ENCODE measurements at places on chromosomes 1 and 21.

GRCh38 chr1:61222240-61222639, 139.9 kb downstream of the NFIA start:
- DNase-seq = no peak

DNA sequence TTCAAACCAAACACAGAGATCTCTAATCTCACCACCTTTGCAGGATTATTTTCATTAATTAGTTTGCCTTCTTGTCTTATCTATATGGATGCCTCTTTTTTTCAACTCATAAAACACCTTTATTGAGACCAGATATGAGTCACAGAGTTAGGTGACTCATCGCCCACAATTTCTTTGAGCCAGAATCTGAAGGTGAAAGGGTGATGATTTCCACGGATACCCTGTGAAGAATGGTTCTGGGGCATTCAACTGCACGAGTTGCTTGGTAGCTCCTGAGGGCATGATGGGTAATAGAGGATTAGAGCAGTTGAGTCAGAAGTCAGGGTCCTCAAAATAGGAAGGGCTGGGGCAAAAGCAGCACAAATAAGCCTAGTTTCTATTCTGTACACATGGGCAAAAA, 128.2 kb downstream of the TBX19 start:
- DNase-seq = peak; percentile 9

DNA sequence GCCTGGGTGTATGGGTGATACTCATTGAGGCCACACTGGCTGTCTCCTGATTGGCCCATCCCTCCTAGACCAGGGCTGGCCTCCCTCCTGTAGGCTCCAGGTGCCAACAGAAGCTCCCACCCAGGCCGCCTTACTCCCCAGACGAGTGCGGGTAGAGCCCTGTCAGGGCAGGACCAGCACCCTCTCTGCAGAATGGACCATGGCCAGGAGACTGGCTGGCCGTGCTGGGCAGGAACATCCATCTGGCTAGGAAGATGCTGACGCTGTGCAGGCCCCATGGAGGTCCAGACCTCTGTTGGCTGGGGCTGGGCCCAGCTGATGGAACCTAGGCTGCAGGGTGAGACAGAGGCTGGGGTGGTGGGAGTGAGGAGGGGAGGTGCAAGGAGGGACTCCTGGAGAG, 25.0 kb upstream of the EPB41 start:
- no peak for DNase-seq

GRCh38 chr21:38567335-38567969, 69.2 kb upstream of the ERG start:
- DNase-seq = no peak

DNA sequence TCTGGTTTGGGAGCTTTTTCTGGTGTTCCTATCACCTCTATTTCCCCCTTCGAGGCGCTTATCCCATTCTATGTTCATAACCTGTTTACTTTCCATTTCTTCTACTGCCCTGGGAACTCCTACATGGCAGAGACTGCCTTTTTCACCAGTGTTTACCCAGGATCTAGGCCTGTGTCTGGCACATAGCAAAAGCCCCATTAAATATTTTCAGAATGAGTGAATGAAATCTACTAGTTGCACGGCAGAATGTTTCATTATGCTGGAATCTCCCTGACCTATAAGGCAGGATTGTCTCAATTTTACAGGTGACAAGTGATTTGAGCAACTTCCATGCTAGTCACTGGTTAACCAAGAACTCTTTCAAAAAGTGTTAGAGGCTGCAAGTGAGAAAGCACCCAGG, 70.1 kb downstream of the PGM1 start:
- no peak for DNase-seq

DNA sequence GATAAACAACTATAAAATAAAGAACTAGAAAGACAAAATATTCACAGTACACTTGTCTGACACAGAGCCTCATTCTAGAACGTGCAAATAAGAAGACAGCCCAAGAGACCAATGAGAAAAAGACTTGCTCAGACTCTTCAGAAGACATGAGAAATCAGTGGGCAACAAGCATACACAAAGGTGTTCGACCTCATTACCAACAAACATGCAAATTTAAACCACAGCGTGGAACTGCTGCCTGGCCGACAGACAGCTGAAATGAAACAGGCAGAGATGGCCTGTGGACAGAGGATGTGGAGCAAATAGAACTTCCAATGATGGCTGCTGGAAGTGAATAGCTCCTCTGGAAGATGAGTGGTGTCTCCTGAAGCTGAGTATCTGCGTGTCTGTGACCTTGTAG, 22.4 kb upstream of the COL6A1 start:
- DNase-seq = no peak

- peak; percentile 40 for DNase-seq
These were observed 105.1 kb downstream of the COLGALT2 start for GRCh38 chr1:183932412-183932811.

DNA sequence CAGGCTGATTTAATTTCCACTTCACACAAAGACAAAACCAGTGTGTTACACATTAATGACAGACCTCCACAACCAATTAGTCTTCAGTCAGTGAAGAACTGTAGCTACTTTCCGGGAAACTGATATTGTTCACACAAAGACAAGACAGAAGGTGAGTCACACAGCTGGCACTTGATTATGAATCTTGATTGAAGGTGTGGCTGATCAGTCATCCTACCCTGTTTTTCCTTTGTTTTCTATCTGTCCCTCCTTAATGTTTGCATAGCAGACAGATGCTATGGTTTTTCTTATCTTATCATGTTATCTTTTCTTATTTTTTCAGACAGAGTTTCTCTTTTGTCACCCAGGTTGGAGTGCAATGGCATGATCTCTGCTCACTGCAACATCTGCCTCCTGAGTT, 185.1 kb upstream of the GREM2 start:
- DNase-seq = no peak

DNA sequence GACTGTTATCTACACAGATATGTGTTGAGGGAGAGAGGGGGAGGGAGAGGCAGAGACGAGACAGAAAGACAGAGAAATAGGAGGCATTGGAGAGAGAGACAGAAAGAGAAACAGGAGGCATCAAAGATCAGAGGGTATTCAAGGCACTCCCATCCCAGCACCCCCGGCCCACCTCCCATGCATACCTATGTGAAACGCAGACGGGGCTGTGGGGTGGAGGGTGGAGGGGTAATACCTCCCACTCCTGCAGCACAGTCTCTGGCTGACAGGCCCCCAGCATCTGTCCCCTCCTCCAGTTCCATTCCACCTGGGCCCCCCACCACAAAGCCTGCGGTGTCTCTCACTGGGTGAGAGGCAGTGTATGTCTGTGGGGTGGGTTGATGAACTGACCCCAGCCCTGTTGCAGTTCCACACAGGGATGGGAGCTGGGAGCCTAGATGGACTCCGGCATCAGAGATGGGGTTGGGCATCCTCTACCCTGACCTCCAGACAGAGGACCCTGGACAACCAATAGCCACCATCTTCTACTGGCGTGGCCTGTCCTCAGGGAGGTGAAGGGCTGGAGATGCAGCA, 49.7 kb downstream of the RAP1GAP start:
- no peak for DNase-seq

DNA sequence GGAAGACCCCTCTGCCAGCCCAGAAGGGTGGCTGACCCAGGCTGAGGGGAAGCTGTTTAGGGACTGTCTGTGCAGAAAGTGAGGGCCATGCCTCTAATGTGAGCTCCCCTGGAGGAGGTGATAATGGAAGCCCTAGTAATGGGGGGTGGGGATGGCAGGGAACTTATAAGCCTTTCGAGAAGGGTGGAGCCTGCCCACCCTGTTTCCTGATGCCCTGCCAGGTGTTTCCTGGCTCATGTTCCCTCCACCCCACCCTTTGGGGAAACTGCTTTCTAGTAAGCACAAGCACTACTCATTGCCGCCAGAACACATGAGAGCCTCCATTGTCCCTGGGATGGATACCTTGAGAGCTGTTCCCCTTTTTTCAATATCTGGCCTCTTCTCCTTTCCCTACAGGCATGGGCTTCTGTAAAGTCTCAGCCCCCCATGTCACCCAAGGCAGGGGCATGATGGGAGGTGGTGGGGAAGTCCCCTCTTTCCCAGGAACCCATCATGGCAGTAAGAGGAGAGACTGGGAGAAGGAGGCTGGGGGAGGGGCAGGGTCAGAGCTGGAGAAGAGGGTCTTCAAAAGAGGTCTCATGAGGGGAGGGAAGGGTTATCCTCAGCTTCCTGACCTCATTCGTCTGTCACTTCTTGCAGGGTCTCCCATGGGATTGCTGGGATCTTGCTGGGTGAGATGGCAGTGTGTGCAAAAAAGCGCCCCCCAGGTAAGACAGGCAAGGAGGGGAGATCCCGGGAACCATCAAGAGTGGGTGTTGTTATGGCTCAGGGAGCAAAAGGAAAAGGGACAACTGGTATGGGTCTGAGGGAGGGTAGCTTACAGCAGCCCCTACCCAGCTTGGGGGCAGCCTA, 2.4 kb downstream of the ATP8B2 start:
- DNase-seq = no peak
